AG09319 (cell line): ENCODE measurements at places on chromosomes 2 and 18.

DNA sequence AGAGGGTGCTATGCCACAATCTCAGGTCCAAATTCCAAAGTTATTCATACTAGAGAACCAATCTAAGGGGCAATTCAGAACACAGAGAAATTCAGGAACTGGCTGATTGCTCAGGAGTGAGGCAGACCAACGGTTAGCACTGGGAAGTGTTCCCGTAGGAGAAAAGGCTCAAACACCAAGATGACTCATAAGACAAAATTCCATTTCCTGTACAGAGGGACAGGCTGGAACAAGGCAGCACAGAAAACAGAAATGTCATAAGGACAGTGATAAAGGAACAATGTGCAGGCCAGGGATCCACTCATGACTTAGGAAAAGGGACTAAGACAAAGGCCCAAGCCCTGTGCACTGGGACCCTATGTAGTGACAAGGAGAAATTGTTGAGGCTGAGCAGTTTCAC is 54.2 kb downstream of the PDE1A start:
- DNase-seq: no peak

- DNase-seq: no peak
Measured at GRCh38 chr18:69838620-69839411, 108.9 kb downstream of the CD226 start.

DNA sequence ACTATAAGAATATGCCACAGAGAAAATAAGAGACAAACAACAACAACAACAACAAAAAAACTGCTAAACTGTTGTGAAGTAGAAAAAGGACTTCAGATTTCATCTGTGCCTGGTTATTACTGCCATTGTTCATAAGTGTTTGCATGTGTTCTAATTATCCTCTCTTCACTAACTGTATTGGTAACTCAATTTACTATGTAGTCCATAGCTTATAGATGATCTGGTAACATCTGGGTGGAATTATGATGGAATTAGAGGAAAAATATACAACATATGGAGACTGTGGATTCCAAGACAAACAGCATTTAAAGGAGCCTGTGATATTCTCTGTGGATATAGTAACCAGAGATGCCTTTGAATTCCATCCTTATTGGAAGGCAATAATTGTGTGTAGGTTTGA is 1891.5 kb upstream of the PIK3C3 start:
- DNase-seq: no peak

GRCh38 chr18:48450685-48451084 is 41.5 kb upstream of the ZBTB7C start:
- DNase-seq: no peak

DNA sequence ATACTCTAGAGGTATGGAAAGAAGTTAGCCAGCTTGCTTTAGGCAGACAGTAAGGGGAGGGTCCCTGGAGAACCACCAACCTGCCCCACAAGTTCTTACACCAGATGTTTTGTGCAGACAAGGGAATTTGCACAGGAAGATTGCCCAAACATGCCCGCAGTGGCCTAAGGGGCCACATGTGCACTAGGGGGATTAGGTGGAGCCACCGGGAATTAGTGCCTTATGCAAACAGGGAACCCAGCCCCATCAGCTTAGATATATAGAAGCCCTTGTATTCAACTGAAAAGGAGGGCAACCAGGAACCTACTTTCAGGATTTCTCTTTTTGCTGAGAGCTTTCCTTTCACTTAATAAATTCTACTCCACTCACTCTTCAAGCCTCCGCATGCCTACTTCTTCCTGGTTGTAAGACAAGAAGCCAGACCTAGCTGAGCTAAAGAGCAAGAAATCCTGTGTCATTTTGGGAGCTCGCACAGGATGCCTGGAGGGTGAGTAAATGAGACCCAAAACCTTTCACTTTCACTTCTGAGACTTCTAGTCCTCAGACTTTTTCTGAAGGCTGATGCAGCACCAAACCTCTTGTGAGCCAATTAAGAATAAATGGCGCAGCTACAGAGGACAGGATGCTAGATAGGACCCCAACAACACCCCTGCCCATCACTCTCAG is 146.3 kb downstream of the GCA start:
- DNase-seq: no peak

DNA sequence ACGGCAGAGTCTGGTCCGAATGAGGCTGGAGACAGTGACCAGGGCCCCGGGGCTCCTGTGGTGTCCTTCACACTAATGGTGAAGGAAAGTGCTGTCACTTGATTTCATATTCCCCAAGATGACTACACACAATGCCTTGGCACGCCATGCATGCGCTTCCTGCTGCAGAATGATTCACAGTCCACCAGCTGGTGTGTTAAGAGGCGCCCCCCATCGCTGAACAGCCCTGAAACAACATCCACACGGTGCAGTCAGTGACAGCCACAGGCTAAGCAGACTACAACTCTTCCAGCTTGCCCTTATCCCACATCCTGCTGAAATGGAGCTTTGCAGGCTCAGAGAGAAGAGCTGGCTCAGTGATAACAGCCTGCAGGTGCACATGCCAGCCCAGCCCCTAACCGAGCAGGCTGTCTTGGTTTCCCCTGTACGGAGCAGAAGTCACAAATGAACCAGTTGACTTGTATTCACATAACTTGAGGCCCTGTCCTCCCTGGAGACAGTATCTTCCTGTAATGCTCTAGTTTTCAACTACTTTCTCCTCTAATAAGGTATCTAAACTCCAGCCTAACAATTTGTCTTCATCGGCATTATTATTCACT is 24.3 kb upstream of the CDH20 start:
- DNase-seq: no peak

DNA sequence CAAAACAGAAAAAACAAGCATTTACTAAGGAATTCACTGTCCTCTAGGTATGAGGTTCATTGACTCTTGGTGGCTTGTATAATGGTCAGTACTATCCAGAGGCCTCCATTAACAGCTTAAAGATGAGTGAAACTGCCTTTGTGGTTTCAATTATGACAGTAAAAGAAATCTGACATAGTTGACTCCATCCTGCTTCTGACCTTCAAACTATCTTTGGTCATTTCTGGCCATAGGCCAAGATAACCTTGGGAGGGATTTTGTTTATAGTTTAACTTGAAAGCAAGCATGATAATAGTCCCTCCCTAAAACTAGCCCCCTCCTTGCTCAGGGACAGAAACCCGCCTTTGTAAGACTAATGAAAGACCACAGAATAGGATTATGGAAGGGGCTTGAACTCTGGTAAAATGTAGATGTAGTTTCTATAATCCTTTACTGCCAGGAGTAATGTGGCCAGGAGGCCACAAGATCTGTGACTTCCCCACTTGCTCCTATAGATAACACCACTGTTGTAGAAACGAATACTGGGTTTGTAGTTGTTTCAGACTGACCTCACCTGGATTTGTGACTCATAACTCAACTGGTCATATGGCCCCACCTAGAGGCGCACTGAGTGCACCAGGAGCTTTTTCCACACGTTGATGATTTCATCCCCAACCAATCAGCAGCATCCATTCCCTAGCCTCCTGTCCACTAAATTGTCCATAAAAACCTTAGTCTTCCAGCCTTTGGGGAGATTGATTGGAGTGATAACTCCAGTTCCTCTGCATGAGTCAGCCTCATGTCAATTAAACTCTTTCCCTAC is 8.6 kb upstream of the PLEKHM3 start:
- DNase-seq: no peak

DNA sequence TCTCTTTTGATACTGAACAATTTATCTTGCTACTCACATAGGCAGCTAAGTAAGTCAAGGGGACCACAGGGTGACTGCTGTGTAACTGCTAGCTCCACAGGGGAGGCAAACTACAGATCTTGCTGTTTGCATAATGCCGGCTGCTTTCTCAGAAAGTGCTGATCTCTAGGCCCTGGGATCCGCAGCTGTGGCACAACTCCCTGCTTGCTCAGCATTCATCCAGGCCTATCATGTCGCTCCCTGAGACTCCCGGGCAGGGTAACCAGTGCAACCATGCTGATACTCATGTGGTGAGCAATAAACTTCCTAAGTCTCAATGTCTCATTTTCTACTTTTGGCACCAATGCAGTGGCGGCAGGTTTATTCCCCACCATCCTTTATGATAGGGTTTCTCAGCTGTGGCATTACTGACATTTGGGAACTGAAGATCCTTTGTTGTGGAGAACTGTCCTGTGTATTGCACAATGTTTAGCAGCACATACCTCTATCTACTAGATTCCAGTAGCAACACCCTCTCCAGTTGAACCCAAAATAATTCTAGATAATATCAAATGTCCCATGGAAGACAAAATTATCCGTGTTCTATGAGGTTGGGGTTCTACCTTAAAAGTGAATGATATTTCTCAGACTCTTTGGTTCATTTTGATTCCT is 1101.3 kb downstream of the LRP1B start:
- DNase-seq: no peak

GRCh38 chr18:65057439-65058083 is 693.3 kb upstream of the CDH7 start:
- DNase-seq: no peak

GRCh38 chr2:96144481-96145035 is 682 bp downstream of the DUSP2 start:
- DNase-seq: no peak

- no peak for DNase-seq
Measured at GRCh38 chr2:145245268-145245870, 725.5 kb upstream of the ZEB2 start.

DNA sequence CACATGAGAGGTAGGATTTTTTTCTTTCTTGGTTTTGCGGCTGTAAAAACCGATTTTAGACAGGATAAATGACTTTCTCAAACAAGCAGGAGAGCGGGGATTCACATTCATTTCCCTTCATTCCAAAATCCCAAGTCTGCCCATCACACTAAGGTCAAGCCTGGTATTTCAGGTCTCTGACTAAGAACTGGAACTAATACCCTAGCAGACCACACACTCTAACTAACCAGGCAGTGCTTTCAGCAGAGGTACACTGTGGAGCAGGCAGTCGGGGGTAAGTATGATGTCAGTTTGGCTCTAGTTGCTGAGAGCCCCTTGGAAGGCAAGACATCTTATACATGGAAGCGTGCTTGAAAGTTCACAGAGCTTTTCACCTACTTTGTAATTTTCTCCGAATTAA is 128.1 kb upstream of the LHCGR start:
- no peak for DNase-seq

GRCh38 chr2:193542762-193543161 is 1348.0 kb upstream of the TMEFF2 start:
- no peak for DNase-seq

- DNase-seq: no peak
Measured at GRCh38 chr2:24924266-24924665, 4.2 kb upstream of the ADCY3 start.

GRCh38 chr2:208248601-208249000 is 6.3 kb downstream of the IDH1 start:
- no peak for DNase-seq

DNA sequence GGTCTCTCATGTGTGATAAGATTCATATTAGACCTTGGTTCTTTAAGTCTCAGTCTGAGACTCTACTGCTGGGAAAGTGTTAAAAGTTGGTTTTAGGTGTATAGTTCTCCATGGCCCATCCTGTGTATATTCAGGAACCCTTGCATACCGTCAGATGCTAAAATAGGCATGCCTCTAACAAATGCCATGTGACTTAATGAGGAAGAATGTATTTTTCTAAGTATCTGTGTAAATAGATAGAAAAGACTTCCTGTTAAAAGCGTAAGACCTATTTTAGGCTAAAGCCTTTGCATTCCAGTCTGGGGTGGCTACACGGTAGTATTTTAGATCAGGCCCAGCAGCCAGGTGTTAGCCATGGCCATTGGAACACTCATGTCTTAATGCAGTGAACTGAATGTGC is 73.3 kb downstream of the RHBDD1 start:
- DNase-seq: no peak

DNA sequence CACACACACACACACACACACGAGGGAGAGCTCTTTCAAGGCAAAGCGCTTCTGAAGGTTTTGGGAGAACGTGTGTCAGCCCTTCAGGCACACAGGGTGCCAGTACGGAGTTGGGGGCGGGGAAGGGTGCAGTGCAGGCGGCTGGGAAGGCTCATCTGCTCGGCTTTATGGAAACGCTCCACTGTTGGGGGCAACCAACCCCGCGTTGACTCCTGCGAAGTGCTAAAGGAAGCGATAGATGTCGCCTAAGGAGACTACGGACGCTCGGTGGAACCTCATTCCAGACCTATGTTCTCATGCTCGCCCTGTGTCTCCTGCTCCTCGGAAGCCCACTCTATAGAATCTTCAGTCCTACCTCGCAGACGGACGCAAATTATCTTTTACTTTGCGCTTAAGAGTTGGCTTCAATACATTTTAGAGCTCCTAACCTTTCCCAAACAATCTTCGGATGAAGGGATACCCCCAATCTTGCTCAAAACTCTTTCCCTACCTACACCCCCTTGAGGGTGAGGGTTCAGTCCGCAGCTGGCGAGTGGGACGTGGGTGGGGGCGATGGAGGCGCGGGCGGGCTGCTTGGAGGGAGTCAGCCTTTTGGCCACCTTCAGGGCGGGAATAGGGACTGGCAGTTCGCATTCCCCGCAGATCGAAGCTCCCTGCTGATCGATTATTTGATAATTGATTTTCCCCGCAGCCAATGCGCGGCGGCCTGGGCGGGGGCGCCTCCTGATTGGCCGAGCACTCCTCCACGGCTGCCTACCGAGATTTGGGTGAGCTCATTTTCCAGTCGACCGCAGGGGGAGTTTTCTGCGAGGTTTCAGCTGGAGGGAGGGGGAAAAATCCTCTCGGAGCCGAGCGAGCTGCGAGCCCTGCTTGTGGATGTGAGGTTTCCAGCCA is 1.9 kb upstream of the MEIS1 start:
- DNase-seq: peak; percentile 92

DNA sequence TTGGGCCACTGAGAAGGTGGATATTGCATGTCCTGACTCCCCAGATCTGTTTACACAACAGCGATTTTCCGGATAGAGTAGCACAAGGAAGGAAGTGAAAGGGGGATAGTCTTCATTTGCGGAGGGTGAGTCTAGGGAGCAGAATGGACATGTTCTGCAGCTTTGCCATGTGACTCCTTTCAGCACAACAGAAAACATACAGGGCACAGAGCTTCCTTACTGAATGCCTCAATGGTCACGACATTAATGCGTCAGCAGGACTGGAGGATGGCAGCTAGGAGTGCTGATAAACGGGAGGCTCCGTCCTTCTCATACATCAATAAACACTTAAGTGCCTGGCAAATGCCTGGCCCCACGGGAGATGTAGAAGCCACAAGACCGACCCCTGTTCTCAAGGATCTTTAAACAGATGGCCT is 163.0 kb downstream of the FAM210A start:
- no peak for DNase-seq

- no peak for DNase-seq
Measured at GRCh38 chr2:157815421-157815820, 60.7 kb downstream of the ACVR1 start.
